ENCODE measurements at places on chromosomes 4 and X.

- DNase-seq: no peak
These were observed 33.5 kb upstream of the DCX start for GRCh38 chrX:111445485-111445884.

DNA sequence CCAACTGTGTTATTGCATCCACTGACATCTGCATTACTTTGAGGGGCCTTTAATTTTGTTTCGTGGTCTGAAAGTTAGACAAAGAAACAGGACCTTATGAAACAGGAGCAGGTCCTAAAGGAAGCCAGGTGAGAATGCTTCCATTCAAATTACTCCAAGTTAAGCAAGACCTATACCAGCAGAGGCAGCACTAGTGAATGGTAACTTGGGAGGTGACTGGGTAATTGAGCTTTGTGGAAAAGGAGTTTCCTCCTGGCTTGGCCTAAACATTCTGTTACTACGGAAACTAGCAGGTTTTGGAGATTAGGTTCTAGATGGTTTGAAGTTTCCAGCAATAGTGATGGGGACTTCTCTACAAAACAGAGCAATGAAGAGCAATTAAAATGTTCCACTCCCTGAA lies 173.5 kb downstream of the NKX6-1 start:
- no peak for DNase-seq

DNA sequence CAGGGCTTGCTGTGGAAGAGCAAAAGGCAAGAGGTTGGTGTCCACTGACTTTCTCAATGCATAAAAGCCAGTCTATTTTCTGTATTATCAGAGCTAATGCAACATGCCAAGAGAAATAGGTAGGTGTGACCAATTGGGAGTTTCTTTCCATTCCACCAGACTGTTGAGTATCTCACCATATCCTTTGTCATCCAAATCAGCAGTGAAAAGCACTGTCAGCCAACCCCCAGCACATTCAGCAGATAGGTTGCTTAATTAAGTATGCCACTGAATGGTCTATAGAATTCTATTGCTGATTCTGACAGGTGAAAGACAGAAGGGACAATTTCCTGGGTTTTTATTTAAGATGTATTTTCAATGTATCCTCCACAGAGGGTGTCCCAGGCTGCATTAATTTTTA lies 139.8 kb downstream of the HS6ST2 start:
- DNase-seq: no peak

- no peak for DNase-seq
These were observed 756.4 kb upstream of the IGFBP7 start for GRCh38 chr4:57866468-57867171.

- no peak for DNase-seq
These were observed at the start of gene PPBP for GRCh38 chr4:73988061-73988460. PPBP (minus strand) TSS chr4:73988190; CDS start chr4:73988103, 87 bp downstream.

DNA sequence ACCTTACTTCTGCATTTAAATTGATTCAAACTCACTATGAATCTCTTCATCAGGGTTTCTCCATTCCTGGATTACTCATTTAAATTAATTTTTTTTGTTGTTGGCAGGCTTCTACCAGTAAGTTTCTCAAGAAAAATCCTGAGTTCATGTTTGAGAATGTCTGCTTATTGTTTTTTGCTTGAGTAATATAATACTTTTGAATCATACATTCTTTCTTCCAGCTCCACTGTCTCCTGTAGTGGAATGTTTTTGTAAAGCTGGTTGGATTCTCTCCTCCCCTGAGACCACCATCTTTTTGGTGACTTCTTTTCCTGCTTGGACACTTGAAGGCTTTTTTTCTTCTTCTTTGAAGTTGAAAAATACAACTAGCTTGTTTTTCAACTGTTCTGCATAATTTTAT lies 4.3 kb upstream of the MID1IP1 start:
- no peak for DNase-seq

GRCh38 chrX:41516456-41516855 lies 69.3 kb downstream of the NYX start:
- no peak for DNase-seq

DNA sequence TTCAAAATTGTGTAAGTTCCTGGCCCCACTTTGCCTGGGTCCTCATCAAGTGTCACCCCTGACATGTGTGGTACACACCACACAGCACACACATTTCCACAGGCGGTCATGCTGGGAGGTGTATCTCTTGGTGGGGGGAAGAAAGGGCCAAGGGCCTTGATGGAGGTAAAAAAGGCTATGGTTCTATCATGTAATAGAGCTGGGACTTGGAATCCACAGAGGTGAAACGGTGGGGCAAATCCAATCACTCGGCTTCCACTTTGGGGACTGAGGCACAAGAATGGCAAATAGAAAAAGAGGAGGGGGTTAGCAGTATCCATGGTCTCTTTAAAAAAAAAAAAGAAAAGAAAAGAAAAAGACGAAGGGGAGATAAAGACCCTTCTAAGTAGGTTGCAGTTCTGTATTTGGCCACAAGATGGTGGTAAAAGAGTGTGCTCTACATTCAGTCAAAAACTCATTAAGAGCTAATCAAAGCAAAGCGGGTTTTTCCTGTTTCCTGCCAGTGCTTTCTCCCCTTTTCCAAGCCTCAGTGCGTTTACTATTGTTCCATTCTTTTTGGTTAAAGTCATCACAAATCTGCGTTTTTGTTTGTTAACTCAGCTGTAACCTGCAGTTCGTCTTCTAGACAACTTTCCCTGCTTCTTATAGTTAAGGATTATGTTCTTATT lies 37.0 kb upstream of the ATP6AP2 start:
- DNase-seq: no peak

GRCh38 chr4:69531251-69531650 lies 35.5 kb upstream of the UGT2B4 start:
- DNase-seq: no peak

GRCh38 chr4:26131711-26132110 lies 189.1 kb upstream of the RBPJ start:
- no peak for DNase-seq

DNA sequence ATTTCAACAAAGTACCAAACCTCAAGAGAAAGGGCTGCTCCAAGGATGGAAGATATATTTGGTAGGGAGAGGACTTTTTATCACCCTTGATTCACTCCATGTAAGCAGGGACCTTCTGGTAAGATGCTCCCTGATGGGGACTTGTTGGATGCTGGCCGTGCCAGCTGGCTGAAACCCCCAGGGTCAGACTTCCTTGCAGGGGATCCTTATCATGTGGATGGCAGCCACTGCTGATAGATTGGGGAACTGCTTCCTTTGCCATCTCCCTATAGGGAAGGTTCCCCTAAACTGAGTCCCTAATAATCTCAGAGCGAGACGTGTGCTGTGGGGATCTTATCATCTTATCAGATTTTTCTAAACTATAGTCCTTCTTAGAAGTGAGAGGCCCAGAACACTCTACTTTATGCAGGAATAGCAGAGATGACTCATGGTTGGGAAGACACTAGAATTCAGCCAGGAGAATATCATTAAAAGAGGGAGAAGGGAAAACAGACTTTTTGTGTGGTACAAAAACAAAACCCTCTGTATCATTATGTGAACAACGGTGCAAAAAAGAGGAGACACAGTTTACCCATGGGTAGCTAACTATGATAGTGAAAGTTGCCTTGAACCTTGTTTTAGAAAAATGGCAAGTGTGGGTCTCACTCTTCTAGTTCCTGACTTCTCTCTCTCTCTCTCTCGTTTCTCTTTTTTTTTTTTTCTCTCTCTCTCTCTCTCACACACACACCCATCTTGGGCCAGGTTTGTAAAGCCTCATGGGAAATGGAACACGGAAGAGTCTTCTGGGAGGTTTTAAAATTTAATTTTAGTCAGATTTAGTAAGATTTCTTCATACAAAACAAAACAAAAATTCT lies 16.1 kb downstream of the RHOH start:
- DNase-seq: no peak

DNA sequence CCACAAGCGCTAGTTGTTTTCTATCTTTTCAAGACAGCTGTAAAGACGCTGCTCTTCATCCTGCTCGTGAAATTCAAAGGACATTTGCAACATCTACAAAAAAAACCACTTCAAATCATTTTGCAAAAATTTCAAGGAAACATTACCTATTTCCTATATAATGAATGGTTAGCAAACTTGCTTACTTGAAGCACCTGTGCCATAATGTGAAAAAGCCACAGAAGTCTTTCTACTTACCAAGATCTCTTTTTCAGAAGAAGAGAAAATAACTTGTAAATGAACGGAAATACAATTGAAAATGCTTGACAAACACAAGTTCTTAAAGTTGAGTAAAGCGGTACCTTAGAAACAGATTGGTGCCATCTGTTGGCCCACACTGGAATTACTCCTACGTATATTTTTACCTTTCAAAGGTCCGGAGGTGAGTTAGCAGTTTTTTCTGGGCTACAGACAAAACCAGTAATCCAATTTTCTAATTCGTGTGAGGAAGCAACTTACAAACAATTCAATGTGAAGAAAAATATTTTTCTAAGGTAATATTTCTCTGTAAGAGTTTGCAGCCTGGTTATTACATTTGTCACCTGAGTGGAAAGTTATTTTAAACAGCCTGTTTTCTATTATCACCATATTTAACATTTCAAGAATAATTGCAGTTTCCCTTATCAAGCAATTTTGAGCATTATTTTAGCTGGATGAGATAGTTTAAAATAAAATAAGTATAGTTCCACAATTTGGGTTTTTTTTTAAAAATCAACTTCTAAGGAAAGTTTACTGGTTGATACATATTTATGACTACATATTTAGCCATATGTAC lies at the start of gene TLR6:
Gene TLR6 (minus strand): TSS at position 294 of the 814 bp plus-strand sequence. CDS start 27,344 bp downstream, outside the sequence.
- DNase-seq: no peak

DNA sequence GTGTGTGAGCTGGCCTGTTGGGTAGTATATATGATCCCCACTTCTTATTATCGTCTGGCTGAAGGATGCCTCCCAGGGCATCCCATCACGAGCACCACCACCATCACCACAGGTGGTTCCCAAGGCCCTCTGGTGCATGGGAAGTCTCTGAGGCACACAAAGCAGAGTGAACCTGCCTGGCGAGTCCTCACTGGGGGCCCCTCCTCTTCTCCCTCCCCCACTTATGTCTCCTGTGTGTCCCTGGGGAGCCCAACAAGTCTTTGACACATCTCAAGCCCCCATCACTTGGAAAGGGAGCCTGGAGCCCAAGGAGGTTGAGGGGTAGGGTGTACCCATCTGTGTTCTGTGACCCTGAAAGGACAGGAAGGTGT lies 45.5 kb upstream of the NKX1-1 start:
- no peak for DNase-seq

- DNase-seq: no peak
These were observed 1132.4 kb downstream of the RAPGEF2 start for GRCh38 chr4:160235285-160235684.

GRCh38 chr4:186871856-186872255 lies 148.2 kb upstream of the FAT1 start:
- no peak for DNase-seq

DNA sequence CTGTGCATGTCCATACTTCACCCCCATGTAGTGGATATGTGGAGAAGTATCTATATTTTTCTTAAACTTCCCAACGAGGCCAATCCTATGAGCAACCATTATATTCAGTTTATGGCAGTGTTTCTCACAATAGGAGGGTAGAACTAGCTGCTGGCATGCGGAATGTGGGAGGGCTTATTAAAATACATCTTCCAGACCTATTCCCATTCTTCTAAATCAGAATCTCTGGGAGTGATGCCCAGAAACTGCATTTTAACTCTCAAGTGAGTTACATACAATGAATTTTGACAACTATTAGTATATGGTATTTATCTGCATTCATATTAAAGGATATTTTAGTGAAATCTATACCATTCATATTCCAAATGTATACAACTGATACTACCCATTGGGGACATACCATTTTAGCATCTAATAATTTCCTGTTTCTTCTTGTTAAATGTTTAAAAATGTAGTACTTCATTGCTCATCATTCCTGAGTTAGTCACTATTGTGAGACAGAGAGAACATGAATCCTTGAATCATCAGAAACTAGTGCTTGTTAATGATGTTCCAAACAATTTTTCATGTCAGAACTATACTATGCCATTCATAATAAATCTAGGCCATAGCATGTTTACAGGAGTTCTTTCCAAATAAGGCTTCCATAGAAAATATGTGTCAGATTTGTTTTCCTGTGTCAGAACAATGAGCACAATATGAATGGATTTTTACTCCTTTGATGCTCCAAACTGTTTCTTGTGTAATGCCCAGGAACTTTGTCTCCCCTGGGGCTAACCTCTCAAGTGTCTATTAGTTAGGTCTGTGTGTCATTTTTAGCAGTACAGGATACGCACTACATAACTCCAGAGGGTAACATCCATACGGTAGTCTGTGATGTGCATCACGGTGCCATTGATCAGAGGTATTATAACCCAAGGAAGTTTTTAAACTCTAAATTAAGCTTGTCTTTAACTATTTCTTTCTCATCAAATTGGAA lies 198.8 kb upstream of the BMP3 start:
- DNase-seq: no peak

DNA sequence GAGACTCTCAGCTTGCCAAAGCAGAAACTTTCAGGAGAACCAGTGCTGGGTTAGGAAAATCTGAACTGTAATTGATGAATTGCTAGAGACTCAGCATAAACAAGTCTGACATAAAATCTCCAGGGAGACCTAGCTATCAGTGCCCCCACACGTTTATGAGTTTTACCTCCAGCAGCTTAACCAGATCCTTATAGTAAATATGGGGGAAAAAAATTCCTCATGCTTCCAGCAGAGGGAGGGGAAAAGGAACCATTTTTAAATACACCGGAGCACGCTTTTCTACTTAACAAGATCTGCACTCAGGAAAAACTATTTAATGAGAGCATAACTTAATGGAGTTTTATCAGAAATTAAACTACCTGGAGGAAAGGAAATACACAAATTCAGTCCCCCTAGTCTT lies 1040.7 kb upstream of the INTU start:
- DNase-seq: no peak

DNA sequence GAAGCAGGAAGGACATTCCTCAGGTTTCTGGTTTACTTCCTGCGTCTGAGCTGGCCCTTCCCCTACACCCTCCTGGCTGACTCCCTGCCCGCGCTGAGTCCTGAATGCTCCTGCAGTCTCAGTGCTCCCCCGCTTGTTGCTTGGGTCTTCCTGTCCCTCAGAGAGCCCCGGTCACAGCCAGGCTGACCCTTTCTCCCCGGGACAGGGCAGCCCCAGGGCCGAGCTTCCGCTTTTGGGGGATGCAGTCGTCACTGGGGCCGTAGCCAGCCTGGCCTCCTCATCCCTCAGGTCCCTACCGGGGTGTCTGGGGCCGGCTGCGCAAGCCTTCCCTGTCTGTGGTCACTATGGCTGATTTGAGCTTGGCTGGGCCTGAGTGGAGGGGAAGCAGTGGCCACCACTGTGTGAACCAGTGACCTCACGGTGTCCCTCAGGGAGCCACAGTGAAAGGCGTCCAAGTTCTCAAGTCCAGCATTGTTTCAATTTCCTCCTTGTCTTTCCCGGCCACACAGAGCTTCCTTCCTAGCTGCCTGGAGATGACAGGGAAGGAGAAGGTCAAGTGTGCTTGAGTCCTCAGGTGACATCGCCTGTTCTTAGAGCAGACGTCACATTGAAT lies 34.1 kb upstream of the ASMTL start:
- DNase-seq: no peak

- DNase-seq: no peak
These were observed 152.8 kb downstream of the ENPP6 start for GRCh38 chr4:184064877-184065276.

- no peak for DNase-seq
These were observed 12.1 kb downstream of the FRG2 start for GRCh38 chr4:190014771-190015537.

- no peak for DNase-seq
These were observed 27.4 kb downstream of the TET2 start for GRCh38 chr4:105174098-105174497.

Measured in suprapubic skin (tissue), 4 donors.